ENCODE measurements at places on chromosomes 13 and 19.

DNA sequence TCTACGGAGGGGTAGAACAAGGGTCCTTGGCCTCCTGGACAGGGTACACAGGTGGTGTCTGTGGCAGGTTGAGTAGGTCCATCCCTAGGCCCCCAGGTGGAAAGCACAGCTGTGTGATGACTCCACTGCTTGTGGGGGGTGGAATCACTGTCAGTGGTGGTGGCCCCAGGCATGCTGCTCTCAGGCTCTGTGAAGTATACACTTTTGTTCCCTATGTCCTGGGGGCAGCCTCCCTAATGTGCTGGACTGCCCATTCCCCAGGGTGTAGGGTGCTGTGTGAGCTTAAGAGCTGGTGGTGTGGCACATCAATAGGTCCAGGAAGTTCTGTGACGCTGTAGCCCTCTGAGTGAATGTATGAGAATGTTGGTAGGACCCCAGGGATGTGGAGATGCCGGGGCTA is 197.2 kb upstream of the SLC10A2 start:
- DNase-seq: no peak

DNA sequence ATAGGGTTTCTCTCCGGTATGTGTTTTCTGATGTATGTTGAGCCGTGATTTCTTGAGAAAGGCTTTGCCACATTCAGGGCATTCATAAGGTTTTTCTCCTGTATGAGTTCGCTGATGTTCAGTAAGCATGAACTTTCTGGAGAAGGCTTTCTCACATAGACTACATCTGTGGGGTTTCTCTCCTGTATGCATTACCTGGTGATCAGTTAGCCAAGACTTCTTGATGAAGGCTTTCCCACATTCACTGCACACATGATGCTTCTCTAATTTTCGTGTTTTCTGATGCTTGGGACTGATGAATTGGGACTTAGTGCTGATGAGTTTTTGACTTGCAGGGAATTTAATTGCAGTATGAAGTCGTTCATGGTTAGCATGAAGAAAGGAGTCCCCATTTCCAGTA is 21.1 kb downstream of the ZNF350 start:
- DNase-seq: no peak

DNA sequence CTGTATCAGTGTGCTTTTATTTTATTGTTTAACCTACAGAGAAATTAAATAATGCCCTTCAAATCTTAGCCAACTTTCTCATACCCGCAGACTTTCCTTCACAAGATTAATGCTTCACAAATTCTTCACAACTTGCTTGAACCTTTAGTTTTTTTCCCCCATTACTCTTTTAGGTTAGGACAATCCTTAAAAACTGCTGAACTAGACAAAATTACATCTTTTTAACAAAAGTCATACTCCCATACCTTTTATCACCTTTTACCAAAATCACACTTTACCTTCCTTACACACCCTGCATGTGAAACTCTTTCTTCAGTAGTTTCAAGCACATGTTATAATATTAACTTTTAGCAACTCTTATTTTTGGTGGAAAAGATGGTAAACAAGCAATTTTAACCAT is 58.5 kb downstream of the SCGB2B2 start:
- no peak for DNase-seq

DNA sequence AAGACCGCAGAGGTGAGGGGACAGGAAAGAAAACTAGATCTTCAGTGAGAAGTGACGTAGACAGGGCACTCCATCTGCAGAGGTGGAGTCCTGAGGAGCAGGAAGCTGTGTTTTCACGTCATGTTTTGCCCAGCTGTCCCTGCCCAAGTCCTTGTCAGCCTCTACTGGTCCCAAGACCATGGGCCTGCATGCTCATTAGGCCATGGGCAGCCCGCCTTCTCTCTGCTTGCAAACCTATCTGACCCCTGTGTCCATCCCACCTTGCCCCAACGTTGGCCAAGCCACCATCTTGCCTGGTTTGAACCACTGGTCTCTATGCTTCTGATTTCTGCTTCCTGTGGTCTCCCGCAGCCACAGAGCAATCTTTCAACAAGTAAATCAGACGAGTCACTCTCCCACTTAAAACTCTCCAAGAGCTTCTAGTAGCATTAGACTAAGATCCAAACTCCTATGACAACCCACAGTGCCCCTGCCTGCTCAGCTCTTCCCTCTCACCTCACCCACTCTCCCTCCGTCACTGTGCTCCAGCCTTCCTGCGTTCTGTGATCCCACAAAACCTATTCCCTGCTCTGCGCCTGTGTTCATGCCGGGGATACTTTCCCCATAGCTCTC is 18.6 kb upstream of the CCNE1 start:
- no peak for DNase-seq

DNA sequence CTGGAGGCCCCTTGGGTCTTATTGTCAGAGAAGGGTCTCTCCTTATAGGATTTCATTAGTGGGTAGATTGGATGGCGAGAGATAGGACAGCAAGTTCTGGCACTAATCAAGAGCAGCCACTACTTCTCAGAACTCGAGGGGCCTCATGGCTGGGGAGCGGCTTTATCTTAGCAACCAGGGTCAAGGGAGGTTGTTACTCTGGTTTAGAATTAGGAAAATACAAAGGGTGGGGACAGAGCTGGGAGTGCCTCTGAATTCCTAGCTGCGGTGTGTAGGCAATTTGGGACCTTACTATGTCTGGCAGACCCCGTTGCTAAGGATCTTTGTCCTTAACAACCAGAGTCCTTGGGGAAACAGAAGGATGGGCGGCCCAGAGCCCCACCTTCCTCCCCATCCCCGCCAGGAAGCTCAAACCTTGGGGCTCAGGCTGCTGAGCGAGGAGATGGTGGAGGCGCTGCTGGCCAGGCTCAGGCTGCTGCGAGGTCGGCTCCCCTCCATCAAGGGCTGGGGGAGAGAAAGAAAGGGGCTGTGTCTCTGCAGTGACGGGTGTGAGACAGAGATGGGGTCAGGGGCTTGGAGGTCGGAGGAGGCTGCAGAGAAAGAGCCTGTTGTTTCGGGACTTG is 1.2 kb downstream of the PLEKHA4 start:
- DNase-seq: no peak

DNA sequence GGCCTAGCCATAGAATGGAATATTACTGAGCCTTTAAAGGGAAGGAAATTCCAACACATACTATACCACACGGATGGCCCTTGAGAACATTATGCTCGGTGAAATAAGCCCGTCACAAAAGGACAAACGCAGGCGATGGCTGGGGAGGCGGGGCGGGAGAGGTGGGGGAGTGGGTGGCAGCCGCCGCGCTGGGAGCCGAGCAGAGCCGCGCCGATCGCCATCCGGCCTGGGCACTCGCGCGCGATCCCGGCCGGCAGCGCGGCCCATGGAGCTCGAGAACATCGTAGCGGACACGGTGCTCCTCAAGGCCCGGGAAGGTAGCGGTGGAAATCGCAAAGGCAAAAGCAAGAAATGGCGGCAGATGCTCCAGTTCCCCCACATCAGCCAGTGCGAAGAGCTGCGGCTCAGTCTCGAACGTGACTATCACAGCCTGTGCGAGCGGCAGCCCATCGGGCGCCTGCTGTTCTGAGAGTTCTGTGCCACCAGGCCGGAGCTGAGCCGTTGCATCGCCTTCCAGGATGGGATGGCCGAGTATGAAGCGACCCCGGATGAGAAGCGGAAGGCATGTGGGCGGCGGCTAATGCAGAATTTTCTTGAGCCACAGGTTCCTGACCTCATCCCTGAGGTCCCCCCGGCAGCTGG is 140.1 kb downstream of the ZDHHC20 start:
- no peak for DNase-seq

DNA sequence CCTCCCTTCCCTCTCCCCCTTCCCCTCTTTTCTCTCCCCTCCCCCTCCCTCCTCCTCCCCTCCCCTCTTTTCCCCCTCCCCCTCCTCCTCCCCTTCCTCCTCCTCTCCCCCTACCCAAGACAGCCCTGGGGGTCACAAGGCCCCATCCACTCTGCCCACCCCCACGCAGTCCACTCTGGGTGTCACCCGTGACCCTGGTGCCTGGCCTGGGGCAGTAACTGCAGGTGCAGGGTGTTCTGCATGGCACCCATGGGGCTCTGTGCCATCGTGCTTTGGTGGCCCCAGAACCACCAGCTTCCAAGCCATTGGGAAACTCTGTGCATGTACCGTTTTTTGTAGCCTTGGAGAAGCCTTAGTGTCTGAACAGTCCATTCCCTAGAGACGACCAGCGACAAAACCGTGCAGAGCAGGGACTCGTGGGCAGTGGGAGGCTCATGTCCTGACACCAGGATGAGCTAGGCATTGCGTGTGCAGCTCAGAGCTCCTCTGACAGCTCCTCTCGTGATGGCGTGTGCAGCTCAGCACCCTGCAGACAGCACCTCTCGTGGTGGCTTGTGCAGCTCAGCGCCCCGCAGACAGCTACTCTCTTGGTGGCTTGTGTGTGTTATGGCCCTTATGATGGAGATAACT is 43.7 kb upstream of the F7 start:
- no peak for DNase-seq

DNA sequence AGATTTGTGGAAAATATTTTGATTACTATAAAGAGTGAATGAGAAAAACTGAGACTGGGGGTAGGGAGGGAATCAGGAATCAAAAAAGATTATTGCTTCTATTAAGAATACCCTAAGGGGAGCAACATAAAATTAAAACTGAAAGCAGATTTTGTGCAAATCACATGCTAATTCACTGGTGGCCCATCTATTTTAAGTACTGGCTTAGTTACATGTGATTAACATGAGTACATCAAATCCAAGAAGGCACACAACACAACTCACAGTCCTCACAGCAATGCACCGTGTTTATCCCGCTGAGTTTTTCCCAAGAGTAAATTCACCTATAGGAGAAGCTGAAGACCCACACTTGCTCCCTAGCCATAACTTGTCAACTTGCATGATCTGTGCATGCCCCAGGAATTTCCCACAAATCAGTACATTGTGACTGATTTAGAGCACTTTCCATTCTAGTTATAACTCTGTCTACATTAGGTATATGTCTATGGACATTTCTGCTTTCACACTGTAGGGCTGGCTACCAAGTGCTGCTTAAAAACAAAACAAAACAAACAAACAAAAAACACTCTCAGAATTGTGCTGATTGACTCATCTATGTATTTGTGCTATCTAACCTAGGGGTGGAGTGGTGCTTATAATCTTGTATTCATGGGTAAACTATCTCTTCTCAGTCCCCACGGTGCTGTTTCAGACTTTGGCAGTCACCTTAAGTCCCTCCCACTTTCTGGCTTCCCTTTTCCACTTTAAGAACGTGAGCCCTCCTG is 24.3 kb downstream of the AMER2 start:
- no peak for DNase-seq

GRCh38 chr19:50977626-50978025 is 6.1 kb downstream of the KLK7 start:
- no peak for DNase-seq

GRCh38 chr13:32209652-32210051 is 105.5 kb downstream of the ZAR1L start:
- DNase-seq: no peak

GRCh38 chr13:40058757-40059236 is 403.3 kb downstream of the COG6 start:
- DNase-seq: no peak

GRCh38 chr13:111175372-111175771 is 60.3 kb downstream of the ARHGEF7 start:
- DNase-seq: no peak

- DNase-seq: no peak
These were observed 35.8 kb downstream of the ATP12A start for GRCh38 chr13:24716011-24716410.

DNA sequence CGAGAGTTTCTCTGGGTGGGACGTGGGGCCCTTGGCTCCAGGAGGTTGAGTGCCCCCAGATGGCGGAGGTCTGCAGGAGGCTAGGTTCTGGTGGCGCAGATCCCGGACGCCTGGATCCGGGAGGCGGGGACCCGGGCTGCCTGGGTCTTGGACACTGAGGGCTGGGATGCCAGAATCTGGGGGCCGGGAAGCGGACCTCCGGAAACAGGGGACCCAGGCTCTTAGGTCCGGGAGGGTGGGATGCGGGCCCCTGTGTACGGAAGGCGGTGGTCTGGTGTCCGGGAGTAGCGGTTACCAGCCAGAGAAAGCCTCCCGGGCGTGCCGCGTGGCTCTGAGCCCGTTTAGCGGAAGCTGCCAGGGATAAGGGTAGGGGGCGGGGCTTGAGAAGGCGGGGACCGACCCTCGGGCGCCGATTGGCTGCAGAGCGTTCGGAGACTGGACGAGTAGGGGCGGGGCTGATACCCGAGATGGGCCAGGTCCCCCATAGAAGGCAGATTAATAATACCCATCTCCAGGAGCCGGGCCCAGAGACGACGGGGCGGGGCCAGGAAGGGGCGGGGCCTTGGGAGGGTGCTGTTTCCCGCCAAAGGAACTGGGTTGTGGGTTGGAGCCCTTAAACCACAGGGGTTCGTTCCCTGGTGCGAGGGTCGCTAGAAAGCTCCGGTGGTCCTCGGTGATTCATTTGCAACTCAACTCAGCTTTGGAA is at the start of gene SLC1A5:
TSS of gene SLC1A5 (minus strand) at position 333 of the 706 bp plus-strand sequence. CDS start 629 bp downstream, outside the sequence.
- DNase-seq: peak; percentile 74

DNA sequence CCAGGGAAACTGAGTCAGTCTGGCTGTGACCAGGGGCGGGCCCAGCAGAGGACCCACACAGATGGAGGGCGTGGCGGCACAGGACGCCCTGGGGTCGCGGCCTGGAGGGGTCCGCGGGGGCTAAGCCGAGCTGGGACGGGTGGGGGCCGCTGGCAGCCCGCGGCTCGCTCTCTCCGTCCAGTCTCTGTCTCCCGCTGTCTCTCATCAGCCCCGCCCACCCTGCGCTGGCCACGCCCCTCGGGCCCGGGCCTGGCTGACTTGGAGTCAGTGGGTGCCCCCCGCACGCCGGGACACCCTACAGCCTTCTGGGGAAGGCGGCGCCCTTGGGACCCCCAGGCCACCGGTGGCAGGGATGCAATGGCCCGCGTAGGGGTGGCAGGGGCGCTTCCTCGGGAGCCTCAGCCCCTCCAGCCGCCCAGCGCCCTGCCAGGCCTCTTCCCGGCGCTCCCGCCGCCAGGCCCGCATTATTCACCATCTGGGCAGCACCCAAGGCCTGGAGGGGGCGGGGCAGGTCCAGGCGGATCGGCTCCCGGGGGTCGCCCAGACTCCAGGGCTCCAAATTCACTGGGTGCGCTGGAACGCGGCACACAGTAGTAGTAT is at the start of gene TBXA2R:
TSS of gene TBXA2R (minus strand) at position 186 of the 600 bp plus-strand sequence. CDS start 6,241 bp downstream, outside the sequence.
- DNase-seq: no peak

DNA sequence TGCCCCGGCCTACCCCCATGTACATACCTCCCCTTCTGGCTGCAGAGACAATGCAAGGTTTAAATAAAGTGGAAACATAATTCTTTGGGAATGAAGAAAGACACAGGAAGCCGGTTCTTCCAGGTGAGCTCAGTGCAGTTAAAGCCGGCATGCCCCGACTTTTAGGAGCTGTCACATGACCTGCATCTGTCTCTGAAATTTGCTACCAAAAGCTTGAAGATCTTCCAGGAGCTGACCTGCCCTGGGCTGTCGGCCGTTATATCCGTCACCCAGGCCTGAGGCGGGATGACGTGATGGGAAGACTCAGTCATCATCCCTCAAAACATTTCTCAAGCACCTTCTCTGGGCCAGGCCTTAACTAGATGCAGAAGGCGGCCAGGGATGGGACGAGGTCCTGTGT is 10.3 kb downstream of the RAB8A start:
- DNase-seq: no peak

DNA sequence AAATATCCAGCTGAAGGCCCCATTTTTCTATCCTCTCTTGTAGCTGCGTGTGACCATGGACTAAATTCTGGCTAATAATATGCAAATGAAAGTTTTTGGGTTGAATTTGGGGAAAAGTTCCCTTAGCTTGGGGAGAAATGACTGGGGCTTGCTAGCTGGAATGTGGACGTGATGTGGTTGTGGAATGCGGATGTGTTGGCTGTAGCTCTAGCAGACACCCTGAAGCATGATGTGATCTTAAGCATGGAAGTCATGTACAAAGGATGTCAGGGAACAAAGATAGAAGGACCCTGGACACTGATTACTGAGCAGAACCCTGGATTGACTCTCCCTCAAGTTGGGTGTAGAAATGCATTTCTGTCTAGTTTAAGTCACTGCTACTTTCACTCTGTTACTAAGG is 25.4 kb upstream of the SCEL start:
- no peak for DNase-seq

- no peak for DNase-seq
These were observed 118.3 kb upstream of the RNF113B start for GRCh38 chr13:98295371-98295770.
